ENCODE measurements at places on chromosomes 6 and 20.

- no peak for DNase-seq
These were observed 102.3 kb downstream of the EDN3 start for GRCh38 chr20:59402681-59403080.

GRCh38 chr6:63477422-63478040 is 94.7 kb upstream of the LOC128125822 start:
- no peak for DNase-seq

GRCh38 chr6:110329348-110329713 is 28.8 kb downstream of the METTL24 start:
- no peak for DNase-seq

GRCh38 chr6:30682143-30683117 is 4.0 kb downstream of the PPP1R18 start:
- DNase-seq, result peak; percentile 98

- peak; percentile 24 for DNase-seq
These were observed 18.4 kb downstream of the SERAC1 start for GRCh38 chr6:158149641-158150040.

DNA sequence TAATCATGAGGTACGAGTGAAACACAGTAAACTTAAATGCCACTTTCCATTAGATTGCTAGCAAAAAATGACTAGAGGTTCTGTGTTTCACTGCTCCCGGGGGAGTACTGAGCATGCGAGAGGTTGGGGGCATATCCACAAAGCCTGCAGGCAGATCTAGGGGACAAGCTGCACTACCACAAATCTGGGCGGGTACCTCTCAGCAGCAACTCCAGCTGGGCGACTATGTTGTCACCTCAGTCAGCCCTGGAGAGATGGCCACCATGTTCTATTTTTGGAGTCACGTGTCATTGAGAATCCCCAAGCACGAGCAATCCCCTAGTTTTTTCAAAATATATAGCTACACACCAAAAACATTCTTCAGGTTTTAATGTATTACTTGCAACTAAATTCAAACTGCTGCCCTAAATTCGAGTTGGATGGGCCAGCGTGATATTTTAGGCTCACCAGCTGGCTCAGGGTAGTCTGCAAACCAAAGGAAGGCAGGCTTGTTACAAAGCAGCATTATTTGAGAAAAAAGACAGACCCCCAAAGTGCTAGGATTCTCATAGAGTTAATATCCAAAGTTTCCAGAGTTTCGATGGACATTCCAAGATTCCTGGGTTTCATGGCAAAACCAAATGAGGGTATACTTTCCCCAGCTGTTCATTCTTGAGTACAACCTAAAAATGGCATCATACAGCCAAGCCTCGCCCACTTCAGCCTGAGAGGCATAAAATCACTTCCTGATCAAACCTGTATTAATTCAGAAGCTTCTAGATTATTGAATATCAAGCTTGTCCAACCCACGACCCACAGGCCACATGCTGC is 24.1 kb upstream of the MYLIP start:
- DNase-seq, result no peak

DNA sequence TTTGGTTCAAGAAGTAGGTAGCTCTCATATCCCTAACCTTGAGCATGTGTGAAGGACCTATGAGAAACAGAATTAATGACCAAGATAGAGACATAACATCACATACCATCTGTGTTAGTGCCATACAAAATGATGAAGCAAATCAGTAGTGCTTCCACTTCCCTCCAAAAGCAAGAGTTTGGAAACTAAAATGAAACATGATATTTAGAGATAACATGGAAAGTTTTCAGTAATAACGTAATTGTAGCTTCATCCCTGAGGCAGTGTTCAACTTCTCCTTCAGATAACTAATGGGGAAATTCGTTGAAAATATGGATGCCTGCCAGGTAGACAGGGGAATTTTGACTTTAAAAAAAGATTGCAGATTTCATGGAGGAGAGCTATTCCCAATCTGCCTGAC is 248.4 kb upstream of the IRAK1BP1 start:
- no peak for DNase-seq

GRCh38 chr20:2396241-2396814 is 15.6 kb downstream of the TGM6 start:
- DNase-seq, result no peak

DNA sequence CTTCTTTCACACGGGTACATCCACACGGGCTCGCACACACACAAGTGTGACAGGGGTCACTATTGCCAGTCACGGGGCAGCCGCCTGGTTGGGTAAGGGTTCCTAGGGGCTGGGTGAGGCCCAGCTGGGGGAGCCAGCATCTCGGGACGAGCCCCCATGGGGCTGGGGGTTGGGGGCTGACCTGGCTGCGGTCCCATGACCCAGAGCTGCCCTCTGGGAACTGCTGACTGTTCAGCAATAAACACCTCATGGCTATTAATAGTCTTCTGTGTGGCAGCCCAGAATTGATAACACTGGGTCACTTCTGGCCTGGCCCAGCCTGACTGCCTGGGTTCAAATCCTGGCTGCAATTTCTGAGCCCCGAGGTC is 23.8 kb downstream of the VEGFA start:
- DNase-seq, result no peak

DNA sequence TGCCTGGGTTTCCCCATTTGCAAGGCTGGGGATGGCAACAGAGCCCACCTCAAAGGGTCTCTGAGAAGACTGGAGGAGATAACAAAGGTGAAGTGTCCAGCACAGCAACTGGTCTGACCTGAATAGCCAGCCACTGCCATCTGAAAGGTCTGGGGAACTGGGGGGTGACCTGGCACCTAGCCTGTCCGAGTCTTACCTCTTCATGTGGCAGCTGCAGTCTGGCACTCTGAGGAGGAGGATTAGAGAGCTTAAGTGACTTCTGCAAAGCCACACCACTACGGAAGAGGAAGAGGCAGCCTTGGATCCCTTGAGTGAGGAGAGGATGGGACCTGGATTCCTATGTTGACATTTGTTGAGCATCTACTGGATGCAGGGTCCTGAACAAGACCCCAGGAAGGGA is 22.2 kb downstream of the C20orf203 start:
- no peak for DNase-seq

- no peak for DNase-seq
These were observed 835.4 kb downstream of the MAFB start for GRCh38 chr20:39853636-39854035.

DNA sequence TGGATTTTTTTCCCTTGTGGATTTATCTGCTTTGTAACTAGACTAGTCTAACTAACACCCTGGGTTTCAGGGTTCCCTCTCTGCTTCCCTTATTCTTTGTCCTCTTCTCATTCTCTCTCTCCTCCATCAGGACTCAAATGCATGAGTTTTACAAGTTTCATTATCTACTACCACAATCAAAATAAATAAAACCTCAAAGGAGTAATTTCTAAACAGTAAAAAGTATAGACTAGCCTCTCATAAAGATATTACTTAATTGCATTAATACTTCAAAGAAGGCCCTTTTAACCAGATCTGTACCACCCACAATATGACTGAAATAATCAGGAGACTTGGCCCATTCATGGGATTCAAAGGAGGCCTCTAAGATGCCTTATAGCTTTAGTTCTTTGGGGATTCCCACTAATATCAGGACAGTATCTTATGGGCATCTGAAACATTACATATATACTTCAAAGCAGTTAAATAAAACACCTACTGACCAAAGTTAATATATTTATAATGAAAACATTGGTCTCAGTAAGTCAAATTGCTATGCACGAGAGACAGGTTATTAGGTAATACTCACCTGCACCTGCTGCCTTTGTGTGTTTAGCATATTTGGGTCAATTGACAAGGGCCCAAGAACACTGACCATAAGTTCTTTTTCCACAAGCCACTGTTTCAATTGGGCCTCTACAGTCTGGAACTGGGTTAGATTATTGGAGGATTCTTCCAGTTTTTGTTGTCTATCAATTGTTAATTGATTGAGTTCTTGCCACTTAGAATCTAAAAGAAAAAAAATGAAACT is 85.7 kb downstream of the DST start:
- no peak for DNase-seq

DNA sequence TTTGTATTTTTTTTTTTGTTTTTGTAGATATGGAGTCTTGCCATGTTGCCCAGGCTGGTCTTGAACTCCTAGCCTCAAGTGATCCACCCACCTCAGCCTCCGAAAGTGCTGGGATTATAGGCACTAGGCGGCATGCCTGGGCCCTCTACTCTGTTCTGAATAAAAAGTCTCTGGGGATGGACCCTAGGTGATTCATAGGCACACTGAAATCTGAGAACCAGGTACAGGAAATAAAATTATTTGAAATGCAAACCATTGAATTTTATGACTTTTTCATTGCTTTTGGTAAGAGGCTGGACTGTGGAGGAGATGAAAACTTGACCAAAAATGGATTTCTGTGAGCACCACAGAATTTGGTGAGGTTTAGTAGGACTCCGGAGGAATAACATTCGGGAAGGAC is 117.5 kb downstream of the PRIM2 start:
- no peak for DNase-seq

DNA sequence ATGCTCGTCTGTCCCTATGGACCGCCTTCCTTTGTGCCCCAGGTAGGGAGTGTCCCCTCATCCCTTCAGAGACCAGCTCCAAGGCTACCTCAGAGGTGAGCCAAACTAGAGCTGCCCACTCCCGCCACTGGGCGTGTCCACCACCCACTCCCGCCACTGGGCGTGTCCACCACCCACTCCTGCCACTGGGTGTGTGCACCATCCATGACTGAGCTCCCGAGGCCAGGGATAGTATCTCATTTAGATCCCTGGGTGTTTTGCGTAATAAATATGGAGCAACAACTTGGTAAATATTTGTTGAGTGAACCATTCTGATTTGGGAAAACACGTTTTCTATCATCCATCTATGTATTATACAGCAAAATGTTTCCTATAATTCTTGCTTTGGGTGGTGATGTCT is 68.8 kb downstream of the ZBTB2 start:
- DNase-seq, result no peak

DNA sequence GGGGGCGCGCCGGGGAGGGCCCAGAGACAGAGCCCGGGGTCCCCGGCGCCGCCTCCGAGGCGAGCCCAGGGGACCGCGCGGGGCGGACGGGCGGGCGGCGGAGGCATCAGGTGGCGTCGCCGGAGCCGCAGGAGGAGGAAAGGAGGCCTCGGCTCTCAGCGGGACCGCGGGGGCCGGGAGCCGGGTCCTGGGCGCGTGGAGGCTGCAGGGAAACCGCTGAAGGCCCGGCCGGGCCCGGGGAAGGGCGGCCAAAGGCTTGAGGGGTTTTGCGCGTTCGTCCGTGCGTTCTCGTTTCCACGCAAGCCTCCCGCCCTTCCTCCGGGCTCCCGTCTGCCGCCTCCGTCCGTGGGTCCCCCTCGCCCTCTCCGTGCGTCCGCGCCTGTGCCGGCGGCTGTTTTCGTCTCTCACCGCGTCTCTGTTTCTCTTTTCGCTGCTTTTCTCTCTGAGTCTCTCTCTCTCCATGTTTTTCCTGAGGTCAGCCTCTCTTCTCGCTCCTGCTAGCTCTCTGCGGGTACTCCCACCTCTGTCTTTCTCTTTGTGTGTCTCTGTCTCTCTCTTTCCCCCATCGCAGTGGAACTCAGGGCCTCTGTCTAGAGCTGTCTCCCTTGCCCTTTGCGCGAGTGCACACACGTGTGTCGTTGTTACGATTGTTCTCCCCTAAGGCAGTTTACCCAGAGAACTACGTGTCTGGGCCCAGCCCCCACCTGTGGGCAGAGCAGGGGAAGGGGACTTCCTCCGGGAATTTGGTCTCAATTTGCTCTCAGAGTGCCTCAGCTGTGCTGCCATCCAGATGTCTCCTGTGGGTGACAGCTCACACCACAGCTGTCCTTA is 2.1 kb downstream of the IRF4 start:
- DNase-seq, result no peak

- DNase-seq, result no peak
These were observed 107.4 kb downstream of the PREX1 start for GRCh38 chr20:48720256-48720985.
